ENCODE measurements at places on chromosomes 12 and 14. TPM values are rescaled to one million over a fixed set of nuclear protein-coding genes. Genes with fewer than 3 reads are reported as not detected.

DNA sequence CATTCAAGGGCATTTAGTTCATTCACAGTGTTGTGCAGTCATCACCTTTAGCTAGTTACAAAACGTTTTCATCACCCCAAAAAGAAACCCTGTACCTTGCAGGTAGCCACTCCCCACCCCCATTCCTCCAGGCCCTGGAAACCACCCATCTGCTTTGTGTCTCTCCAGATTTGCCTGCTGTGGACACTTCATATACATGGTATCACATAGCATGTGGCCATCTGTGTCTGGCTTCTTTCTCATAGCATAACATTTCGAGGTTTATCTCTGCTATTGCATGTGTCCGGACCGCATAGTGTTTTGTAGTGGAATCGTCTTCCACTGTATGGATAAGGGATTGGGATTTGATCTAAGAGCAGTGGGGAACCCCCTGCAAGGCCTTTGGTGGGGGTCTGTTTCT is 143.1 kb downstream of the AACS start:
- H3K27me3 ChIP-seq, result no peaks in the 10 kb centered on the region
- no peak overlapping the region for H3K4me3 ChIP-seq
- no peak overlapping the region for H3K27ac ChIP-seq
- no peak for DNase-seq
- H3K4me1 ChIP-seq, result peaks cover 21% of the 10 kb centered on the region

- H3K36me3 ChIP-seq, result peaks cover 27% of the 10 kb centered on the region
- no peaks in the 10 kb centered on the region for H3K4me1 ChIP-seq
- no peaks in the 10 kb centered on the region for H3K27me3 ChIP-seq
- DNase-seq, result no peak
Observed at GRCh38 chr12:98606359-98606988, 13.0 kb downstream of the SLC25A3 start.

GRCh38 chr12:52698651-52699340 is 4.5 kb downstream of the KRT77 start:
- H3K27me3 ChIP-seq, result no peaks in the 10 kb centered on the region
- no peaks in the 10 kb centered on the region for H3K36me3 ChIP-seq
- no peak overlapping the region for H3K27ac ChIP-seq
- H3K4me1 ChIP-seq, result no peaks in the 10 kb centered on the region
- no peak for DNase-seq

Gene NAA25
- 53.4 TPM for total RNA-seq

Gene LRP1-AS
- total RNA-seq, result not detected

Gene CLEC1A
- total RNA-seq, result not detected

Gene GPRC5A
- total RNA-seq, result 1.0 TPM
